Left cardiac atrium (tissue), 4 donors: ENCODE measurements at places on chromosomes 5 and 9.

DNA sequence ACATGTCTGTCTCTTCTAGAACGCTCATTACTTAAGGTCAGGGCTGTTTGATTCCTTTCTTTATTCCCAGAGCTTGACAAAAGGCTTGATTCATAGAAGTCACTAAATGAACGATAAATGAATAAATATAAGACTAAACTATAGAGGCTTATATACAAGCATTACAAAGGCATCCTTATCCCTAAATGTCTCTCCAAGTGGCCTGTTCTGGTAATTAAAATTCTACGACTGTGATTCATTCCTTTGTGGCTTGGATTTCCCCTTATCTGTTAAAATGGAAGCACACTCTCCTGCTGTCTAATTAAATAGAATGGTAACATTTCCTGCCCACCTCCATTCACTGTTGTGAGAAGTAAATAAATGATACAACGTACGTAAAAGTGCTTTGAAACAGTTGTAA, 49.5 kb downstream of the C7 start:
- no peak for DNase-seq

DNA sequence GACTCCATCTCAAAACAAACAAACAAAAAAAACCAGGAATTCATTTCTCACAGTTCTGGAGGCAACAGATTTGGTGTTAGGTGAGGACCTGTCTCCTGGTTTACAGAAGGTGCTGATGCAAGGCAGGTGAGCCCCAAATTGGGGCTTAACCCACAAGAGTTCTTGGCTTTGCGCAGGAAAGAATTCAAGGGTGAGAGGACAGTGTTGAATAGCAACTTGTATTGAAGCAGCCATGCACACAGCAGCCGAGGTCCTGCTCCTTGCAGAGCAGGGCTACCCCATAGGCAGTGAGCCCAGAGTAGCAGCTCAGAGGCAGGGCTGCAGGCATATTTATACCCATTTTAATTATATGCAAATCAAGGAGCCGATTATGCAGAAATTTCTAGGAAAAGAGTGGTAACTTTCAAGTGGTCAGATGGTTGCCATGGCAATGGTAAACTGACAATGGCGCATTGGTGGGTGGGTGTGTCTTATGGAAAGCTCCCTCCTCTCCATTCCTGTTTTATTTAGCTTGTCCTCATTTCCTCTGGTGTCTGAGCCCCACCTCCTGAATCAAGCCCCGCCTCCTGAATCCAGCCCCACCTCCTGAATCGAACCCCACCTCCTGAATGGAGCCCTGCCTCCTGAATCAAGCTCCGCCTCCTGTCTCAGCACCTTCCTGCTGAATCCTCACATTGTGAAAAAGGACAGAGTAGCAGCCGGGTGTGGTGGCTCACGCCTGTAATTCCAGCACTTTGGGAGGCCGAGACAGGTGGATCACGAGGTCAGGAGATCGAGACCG, 34.5 kb upstream of the COL5A1 start:
- DNase-seq, result peak; percentile 17

DNA sequence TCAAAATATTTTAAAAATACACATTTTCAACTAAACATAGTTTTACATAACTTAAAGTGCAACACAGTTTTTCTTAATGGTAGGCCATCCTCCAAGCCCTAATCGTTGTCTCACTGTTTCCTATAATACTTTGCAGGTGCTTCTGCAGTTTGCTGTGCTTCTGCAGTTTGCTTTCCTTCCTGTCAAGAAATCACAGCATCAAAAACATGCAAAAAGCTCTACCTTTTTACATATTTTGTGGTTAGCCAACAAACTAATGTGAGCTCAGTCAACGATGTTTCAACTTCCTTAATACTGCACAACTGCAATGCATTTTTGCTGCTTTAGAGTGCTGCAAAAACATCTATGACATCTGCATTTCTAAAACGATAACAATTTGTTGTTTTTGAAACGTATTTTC, 25.2 kb downstream of the EMB start:
- DNase-seq, result no peak

DNA sequence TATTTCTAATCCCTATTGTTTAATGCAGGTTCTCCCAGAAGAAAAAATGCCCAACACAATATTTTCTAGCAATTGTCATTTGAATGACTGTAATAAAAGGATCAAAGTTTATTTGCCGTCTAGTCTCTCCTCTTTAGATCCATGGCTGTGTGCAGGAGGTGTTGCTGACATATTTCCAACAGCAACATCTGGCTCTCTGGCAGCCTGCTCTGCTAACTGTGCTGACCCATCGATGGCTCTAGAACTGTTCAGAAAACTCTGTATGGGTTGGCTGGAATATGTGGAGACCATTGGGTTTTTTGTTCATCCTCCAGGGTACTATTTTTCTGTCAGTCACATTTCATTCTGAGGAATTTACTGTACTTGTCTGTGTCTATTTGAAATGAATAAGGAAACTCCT, 202.0 kb upstream of the SLC27A6 start:
- no peak for DNase-seq

DNA sequence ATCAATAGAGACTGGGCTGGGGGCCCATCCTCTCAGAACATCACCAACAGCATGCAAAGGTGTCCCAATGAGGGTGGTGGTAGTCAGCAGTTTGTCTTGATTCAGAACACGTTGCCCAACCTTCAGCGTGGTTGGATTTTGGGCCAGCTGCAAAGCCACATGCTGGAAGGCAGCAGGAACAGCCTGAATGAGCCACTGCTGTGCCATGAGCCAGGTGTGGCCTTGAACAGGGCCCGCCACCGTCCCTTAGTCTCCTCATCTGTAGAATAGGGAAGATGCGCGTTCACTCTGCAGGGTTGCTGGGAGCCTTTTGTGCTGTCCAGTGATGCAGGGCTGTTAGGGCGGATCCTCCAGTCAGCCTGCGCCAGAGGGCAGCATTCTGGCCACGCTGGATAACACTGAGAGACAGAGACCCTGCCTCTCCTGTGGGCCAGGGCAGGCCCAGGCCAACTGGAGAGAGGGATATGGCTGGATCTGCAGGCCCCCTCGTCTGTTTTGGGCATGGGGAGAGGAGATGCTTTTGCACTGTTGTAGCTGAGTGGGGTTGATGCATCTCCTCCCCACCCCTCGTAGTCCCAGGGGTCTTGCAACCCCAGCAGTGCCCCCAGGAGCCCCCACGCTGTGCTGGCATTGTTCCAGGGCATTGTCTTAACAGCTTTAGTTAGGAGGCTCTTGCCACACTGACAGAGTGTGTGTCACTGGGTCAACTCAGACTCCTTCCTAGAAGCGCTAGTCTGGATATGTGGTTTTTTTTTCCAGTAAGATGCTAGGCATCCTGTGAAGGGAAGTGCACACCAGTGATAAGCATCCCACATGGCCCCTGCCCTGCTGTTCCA, 42.1 kb downstream of the SLC46A2 start:
- DNase-seq, result no peak

GRCh38 chr9:127875306-127875966, 2.0 kb downstream of the AK1 start:
- no peak for DNase-seq

GRCh38 chr9:4113711-4114110, 186.2 kb downstream of the GLIS3 start:
- no peak for DNase-seq

- no peak for DNase-seq
Measured at GRCh38 chr5:88934439-88934838, 51.5 kb upstream of the MEF2C start.

GRCh38 chr9:94160594-94161501, 76.6 kb downstream of the PTPDC1 start:
- no peak for DNase-seq

- DNase-seq, result no peak
Measured at GRCh38 chr9:3741729-3742128, 215.9 kb upstream of the RFX3 start.

DNA sequence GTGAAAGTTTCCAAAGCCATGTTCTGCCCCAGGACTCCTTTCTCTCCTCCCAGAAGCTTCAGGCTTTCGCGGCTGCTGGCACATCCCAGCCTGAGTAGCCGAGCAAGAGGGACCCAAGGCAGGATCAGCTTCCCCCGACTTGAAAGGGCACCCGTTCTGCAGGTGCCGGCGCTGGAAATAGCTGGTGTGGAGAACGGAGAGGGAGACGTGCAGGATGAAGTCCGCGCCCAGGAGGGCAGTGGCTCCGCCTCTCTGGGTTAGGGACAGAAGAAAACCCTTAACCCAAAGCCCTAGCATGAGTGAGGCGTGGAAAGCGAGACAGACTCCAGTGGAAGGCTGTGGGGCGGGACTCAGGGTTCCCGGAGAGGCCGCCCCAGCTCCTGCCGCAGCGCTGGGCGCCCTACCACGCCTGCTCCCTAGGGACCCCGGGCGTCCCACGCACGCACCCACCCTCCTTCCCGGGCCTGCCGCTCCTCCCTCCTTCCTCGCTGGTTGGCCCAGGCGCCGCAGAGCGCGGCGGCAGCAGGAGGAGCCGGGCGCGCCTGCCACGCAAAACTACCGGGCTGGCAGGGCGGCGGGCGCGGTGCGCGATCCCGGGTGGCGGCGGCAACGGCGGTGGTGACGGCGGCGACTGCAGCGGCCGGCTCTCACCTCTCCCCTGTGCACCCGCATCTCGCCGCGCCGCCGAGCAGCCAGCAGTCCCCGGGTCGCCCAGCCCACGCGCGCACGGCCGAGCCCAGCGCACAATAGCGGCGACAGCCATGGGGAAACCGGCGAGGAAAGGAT, at the start of gene SLC1A1:
Gene SLC1A1 (plus strand): TSS at position 550 of the 786 bp plus-strand sequence. CDS start 212 bp downstream, at position 762.
- peak; percentile 71 for DNase-seq

GRCh38 chr9:134644725-134645606, 3.4 kb downstream of the COL5A1 start:
- DNase-seq, result peak; percentile 78

GRCh38 chr5:137496919-137497318, 2.2 kb downstream of the SPOCK1 start:
- no peak for DNase-seq

DNA sequence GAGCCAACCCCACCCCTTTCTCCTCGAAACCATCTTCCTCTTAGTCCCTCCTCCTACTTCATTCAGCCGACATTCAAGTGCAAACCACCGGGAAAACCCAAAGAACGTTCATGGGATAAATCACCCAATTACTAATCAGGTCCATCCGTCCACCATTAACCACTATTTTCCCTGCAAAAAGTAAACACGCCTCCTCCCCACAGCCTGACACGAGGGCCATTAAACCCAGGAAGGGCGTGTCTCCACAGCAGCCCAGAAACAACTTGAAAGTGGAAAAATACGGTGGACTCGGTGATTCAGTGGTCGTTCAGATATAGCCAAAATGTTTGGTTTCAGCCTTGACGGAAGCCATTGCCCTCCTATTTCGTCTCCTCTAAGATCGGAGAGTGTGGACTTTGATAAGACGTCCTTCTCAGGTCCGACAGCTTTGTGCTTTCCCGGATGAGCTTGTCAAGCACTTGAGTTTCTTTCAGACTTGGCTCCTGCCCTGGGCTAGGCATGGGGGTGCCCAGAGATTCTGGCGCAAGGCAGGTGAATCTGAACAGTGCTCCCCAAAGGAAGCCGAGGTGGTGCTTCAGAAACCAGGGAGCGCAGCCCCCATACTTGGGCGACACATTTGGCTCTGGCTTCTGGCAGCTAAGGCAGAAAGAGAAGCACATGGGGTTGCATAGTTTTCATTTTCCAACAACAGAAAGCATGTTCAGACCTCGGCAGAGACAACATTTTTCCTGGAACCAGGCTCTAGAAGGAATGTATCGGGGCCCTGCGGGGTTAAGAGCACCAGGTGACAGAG, 56.6 kb downstream of the SMIM23 start:
- no peak for DNase-seq

DNA sequence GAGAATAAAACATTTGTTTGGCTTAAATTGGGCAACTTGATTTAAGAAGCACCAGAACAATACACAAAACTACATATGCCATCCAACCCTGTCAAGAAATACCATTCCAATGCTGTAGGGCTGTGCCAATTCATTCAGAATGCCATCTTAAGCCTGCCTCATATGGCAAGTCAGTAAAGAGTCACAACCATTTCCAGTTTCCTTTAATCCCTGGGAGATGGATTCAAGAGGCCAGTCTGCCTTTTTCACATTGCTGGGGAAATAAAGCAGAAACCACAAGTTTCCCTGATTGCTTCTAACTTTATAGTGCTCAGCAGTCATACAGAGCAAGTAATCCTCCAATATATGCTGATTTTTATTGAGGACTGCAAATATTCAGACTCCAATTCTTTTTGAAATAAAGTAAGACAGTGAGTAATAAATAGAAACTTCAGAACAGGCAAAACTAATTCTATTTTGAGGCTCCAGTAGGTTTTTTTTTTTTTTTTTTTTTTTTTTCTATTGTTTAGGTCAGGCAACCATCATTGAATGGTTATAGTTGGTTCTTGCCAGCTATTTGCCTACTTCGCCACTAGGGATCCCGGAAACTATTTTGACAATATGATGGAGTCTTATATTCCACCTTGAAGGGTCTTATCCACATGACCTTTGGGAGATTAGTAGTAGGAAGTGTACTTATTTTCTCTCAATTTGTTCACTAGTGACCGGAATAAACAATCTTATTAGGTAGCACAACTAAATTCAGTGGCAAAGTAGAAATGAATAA, 400.9 kb upstream of the MEF2C start:
- no peak for DNase-seq
